ENCODE measurements at places on chromosomes 2 and 18. TPM values are rescaled to one million over a fixed set of nuclear protein-coding genes. Genes with fewer than 3 reads are reported as not detected.

GRCh38 chr2:189522435-189523151, 58.0 kb downstream of the SLC40A1 start:
- no peak for DNase-seq

- no peak for DNase-seq
Measured at GRCh38 chr2:21163213-21163612, 39.4 kb downstream of the TDRD15 start.

DNA sequence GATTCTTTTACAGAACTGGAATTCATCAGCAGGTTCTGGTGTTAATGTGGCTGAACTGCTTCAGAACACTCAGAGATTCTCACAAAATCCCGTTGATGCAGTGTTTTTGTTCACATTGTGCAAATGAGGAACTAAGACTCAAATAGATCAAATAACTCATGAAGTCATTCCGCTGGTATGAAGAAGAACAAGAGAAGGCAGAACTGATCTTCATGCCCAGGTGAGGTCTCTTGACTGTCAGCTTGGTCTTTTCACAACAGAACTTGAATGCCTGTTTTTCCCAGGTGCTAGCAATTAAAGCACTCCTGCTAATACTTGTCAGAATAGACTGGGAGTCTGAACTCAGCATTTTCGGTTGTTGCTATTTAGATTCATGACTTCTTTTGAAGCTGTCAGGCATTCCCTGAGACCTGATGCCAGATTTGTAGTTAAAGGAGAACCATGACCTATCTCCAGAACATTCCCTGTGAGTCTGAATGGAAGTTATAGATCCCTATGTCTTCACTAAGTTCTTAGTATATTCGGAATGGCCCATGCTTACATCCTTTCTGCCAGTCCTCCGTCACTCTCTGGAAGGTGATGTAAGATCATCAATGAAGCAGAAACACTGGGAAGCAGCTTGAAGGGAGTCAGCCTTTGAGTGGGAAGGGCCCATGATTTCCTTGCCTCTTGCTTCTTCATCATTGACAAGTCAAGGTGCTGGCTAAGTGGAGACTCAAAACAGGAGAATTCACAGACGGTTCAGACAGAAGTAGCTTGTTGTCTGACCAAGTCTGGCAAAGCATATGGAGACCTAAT, 155.7 kb downstream of the MTCL1 start:
- no peak for DNase-seq

DNA sequence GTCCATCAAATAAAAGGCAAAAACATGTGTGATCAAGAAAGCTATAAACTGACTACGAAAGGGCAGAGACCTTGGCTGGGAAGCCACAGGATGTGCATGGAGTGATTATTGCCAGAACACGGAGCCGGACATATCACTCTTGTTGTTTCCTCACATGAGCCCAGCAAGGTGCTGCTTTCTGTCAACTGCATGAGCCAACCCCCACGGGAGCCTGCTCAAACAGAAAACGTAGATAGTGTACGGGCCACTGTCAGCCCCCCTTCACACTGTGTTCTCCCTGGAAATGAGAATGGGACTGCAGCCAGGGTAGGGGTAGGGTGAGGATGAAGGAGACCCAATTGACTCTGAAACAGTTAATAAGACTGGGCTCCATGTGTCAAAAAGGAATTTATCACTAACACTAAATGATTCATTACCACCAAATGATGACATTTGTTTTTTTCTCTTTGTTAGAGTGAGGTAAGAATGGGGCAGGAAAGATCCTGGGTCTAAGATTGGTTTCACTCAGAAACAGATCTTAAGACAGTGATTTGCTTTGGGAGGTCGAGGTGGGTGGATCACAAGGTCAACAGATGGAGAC, 235.8 kb downstream of the MREG start:
- DNase-seq: no peak

GRCh38 chr2:126385983-126386382, 270.0 kb upstream of the GYPC start:
- DNase-seq: no peak

DNA sequence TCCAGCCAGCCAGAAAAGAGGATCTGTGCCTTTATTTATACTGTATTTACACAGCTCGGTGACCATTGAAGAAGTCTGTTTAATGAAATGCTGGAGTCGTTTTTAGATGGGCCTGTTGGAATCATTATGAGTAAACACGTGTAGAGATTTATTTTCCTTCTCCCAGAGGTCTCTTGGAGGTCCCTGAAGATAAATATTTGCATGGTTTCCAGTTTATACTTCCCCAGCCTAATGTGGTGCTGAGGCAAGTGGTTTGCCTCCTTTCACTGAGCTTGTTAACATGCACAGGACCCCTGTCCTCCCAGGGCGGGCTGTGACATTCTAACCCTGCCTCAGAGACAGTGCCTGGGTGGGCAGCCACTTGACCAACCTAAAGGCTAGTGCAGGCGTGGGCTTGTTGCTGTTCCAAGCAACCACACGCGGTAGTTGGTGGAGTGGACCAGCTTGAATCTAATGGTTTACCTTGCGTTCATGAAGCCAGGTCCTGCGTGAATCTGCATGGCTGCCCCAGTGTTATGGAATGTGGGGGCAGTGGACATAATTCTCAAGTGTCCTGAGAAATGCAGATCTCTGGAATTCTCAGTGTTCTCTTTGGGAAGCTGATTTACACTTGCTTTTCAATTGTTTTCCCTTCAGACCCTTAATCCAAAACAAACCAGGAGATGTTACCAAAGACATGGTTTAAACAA, 130.2 kb upstream of the DLX2 start:
- no peak for DNase-seq

DNA sequence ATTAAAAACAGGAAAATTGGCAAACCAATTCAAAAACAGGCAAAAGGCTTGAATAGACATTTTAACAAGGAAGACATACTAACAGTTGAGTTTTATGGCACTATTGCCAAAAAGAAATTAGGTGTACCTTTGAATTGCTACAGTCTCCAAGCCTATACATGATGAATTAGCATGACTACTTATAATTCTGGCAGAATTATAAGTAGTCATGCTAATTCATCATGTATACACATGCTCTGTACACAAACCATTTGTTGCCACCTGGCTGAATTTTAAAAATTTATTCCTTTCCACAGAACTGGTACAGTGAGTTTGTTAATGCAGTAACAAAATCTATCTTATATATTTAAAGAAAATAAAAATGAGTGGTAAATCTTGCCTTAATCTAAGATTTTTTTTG, 1332.0 kb upstream of the CRIM1 start:
- no peak for DNase-seq

GRCh38 chr2:237101118-237101979, 15.7 kb downstream of the COPS8 start:
- DNase-seq: no peak

GRCh38 chr2:115634578-115634977, 1192.1 kb downstream of the DPP10 start:
- no peak for DNase-seq

DNA sequence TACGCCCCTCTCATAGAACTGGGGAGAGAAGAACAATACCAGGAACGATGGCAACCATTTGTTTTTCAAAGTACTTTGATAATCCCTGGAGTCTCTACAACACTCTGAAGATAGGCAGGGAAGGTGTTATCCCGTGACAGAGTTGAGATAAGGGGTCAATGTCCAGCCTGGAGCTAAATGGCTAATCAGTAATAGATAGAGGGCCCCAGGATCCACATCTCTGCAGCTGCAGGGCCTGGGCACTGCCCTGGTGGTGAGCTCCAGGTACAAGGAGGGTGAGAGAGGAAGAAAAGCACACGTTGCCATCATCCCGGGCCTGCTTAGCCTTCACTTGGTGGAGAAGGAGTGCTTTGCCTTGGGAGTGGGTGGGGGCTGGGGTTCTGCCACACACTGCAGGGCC, 260.6 kb downstream of the PRKCE start:
- no peak for DNase-seq

DNA sequence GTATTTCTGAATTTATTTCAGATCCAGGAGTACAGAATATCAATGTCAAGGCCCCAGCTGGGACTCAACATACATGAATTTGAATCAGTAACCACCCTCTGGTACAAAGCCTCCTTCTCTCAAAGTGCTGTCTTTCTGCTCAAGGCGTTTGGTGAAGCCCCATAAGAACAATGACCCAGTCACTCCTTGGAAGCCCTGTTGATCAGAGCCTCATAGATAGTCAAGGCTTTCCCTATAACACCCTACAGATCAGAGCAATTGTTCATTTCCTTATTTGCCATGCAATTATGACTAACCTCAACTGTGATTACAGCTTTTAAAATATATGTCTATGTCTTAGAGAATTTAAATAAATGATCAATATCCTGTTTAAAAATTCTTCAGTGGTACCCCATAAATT, 159.1 kb upstream of the CREB1 start:
- no peak for DNase-seq

The REG3G gene
- not detected for total RNA-seq

GRCh38 chr2:58918141-58918540, 677.0 kb upstream of the FANCL start:
- no peak for DNase-seq

- DNase-seq: no peak
Measured at GRCh38 chr2:72115110-72116080, 32.3 kb downstream of the CYP26B1 start.

DNA sequence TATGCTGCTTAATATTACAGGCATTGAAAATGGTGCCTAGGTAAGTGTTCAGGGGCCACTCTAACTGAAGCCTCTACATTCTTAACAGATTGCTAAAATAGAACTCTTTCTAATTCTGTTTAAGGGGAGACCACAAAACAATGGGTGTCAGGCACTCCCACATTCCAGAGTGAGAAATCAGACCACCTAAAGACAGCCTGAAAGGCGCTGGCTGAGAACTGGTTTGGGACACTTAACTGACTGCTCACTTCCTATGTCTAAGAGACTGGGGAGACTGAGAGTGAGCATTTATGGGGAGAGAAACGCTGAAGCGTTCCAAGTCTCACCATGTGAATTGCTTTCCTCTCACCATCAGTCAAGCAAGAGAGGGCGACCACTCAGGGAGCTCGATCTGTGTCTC, 108.8 kb upstream of the ITGB6 start:
- DNase-seq: no peak
